ENCODE measurements at places on chromosomes 3 and 15.
A peak's percentile ranks its signal among the peaks of the same experiment; 100 is the strongest.

DNA sequence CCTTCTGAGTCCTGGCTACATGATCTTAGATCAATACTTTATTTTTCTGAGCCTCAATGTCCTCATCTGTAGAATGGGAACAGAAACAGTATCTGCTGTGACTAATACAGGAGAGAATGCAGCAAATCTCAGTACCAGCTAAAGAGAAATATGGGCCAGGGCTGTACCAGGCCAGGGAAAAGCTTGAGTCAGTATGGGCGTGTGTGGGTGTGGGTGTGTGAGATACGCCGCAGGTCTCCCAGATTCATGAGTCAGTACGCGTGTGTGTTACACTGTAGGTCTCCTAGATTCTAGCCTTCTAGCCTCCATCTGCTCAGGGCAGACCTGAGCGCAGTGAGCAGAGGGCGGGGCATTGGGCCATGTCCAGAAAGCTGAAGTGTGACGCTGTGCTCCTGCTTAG lies 15.2 kb downstream of the GNAI2 start:
- no peak for DNase-seq

DNA sequence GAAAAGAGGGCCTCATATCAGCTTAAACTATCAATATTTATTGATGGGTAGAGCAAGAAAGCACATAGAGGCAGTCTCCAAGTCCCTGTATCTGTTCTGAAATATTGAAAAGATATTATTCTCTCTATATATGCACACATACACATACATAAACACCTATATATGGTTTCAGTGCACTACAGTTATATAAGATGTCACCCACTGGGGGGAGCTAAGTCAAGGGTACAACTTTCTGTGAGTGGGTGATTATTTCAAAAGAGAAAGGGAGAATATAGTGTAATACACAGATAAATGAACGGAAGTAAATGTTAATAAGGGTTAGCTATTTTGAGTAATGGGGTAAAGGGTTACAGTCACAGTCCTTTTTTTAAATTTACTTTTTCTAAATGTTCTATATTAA lies 8.8 kb downstream of the SNTN start:
- DNase-seq, result no peak

DNA sequence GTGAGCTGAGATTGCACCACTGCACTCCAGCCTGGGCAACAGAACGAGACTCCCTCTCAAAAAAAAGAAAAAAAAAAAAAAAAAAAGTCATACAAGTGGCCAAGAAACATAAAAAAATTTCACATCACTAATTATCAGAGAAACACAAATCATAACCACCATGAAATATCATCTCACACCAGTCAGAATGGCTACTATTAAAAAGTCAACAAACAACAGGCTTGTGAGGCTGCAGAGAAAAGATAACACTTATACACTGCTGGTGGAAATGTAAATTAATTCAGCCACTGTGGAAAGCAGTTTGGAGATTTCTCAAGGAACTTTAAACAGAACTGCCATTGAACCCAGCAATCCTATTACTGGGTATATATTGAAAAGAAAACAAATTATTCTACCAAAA lies 291.1 kb upstream of the MCTP2 start:
- no peak for DNase-seq

DNA sequence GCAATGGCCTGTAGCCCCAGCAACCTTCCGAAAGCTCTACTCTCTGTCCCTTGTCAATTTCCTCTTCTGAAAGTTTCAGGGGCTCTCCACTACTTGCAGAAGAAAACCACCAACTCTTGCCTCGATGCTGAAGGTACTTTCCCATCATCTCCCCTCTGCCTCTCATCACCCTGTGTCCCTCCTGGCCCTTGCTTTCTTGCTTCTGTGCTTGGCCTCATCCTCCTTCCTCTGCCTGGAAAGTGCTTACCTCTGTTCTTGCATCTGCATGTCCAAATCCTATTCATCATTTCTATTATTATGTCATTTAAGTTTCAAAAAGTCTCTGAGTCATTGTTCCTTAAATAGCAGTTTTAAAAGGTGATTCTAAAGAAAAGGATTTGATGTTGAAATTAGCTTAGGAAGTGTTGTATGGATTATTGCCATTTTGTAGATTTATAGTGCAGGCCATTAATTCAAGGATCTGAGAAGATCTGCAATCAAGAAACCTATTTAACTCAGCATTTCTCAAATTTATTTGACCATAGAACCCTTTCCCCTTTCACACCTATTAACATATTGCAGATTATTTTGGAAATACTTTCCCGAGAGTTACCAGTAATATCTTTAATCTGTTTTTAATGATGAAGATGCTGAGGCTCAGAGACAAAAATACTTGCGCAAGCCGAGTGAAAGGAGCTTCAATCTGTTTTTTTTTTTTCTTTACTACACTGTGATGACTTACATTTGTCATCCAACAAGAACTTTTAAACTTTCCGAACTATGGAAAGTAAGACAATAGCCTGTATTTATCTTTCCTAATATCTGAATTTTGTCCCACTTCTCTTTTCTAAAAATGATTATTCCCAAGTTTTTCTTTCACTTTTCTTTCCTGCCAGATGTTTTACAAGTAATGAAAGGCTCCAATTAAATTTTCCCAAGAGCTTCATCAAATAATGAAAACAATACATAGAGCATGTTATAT lies 22.3 kb upstream of the CFAP161 start:
- DNase-seq, result no peak

GRCh38 chr15:39770748-39771689 lies 11.6 kb downstream of the FSIP1 start:
- no peak for DNase-seq

- peak; percentile 20 for DNase-seq
Measured at GRCh38 chr15:63473999-63474809, 30.2 kb upstream of the USP3 start.

DNA sequence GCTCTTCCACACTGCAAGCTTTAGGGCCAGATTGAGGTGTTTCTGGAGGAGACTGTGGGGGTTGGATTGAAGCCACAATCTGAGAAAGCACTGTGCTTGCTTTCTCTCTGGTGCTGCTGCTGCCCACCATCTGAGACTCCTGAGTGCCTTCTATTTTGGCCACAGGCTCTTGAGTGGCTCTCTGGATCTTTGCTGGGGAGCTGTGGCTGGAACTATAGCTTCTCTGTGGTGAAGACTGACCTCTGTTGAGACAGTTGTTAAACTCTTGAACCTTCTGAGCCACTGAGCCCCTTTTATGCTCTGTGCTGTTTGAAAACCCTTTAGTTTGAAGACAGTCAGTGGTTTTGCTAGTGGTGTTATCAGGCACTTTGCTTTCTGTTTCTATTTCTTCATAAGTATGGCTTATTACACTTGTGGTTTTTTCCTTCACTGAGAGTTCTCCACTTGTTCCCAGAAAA lies 108.7 kb upstream of the TSPAN3 start:
- DNase-seq, result no peak

- no peak for DNase-seq
Measured at GRCh38 chr3:71462586-71462985, 120.9 kb downstream of the FOXP1 start.

GRCh38 chr15:88830016-88830415 lies 26.8 kb downstream of the ACAN start:
- DNase-seq, result no peak
